ENCODE measurements at places on chromosomes 6 and 20.

GRCh38 chr6:140264431-140264830 is 890.0 kb upstream of the CITED2 start:
- no peak for DNase-seq

GRCh38 chr20:7665376-7665775 is 274.9 kb downstream of the HAO1 start:
- no peak for DNase-seq

GRCh38 chr20:21571841-21572690 is 58.2 kb upstream of the NKX2-2 start:
- no peak for DNase-seq

DNA sequence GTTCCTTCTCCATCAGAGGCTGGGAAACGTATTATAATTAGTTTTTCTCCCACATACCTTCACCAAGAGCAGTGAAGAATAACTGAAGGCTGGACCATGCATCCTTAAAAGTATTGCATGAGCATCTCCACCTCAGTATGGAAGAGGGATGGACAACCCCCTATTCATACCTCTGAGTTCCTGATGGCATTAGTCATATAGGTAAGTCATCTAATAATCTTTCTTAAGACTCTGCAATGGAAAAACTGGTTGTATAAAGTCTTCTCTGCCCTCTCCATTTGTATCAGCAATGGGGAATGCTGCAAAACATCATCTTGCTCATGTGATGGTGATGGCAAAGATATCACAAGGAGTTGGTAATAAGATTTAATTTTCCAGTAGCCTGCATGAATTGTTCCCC is 24.5 kb downstream of the PGM3 start:
- DNase-seq: no peak

- DNase-seq: peak; percentile 86
Measured at GRCh38 chr6:42452171-42453030, 675 bp upstream of the TRERF1 start.

DNA sequence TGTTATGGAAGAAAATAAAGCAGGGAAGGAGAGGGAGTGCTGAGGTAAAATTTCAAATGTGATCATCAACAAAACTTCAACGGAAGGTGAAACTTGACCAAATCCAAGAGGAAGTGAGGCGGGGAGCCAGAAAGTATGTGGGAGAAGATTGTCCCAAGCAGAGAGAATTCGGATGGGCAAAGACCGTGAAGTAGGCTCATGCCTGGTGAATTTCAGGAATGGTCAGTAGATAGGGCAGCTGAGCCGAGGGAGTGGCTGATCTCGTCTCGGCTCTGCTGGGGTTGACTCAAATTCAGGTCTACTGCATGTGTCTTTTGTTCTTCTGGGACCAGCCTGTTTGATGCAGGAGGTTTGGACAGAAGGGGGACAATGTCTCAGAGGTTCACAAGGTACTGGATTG is 7.0 kb upstream of the CSNK2A1 start:
- no peak for DNase-seq

- no peak for DNase-seq
Measured at GRCh38 chr6:105162377-105162776, 17.4 kb downstream of the POPDC3 start.

DNA sequence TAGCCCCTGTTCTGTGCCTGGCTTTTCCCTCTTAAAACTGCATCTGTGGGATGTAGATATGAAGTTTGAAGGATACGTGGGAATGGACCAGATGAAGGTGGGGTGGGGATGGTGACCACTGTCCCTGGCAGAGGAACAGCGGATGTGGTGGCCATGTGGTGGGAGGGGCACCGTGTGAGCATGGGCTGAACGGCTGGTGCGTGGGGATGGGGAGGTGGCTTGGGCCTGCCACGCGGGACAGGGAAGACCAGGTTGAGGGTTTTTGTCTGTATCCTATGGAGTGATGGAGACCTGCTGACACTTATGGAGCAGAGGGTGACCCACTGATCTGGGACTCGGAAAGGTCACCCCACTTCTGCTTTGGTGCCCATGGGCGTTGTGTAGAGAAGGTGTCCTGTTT is 19.2 kb downstream of the PHACTR3 start:
- DNase-seq: no peak

DNA sequence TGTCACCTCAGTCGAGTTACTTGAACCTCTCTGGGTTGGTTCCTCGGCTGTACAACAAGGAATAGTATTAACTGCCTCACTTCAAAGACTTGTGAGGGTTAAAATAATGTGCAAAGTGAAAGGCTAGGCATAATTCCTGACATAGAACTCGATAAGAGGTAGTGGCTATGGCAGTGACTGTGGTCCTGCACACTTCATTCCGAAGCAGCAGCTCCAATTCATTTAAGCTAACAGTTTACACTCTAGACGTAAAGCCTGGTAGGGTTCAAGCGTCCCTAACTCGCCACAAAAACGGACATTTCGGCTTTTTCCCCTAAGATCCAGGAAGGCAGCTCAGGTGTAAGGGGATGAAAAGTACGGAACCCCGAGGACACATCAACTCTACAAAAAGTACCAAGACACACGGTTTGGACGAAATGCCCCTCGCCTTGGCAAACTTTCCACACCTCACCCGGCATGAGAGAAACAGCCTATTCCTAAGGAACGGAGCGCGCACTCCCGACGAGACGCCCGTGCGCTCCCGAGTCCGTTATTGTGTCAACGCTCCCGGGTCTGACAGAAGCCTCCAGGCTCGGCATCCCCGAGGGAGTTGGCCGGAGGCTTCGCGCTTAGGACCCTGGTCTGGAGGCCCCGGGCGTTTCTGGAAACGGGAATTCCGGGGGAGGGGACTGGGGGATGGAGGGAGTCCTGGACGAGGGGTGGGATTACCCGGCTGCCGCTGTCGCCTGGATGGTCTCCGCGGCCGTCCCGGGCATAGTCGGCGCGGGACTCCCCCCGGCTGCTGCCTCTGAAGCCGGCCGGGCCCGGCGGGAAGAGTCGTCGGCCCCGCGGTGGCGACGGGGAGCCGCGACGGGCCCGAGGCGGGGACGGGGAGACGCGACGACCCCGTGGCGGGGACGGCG is 937 bp downstream of the ZNF318 start:
- DNase-seq: peak; percentile 53

DNA sequence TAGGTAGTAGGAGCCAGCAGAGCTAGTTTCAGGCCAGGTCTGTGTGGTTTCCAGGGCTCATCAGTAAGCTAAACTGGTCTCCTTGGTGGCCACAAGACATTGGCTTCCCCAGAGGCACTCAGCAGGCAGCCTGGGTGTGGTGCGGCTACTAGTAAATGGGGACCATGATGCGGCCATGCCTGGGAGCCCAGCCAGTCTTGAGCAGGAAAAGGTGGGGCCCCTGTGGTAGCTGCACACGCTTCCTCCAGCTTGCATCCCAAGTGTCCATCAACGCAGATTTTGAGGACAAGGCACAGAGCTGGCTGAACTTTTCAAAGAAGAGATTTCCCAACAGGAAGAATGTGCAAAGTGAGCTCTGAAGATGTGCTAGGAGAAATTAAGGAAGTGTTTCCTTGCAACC is 107.4 kb upstream of the NAA20 start:
- no peak for DNase-seq

DNA sequence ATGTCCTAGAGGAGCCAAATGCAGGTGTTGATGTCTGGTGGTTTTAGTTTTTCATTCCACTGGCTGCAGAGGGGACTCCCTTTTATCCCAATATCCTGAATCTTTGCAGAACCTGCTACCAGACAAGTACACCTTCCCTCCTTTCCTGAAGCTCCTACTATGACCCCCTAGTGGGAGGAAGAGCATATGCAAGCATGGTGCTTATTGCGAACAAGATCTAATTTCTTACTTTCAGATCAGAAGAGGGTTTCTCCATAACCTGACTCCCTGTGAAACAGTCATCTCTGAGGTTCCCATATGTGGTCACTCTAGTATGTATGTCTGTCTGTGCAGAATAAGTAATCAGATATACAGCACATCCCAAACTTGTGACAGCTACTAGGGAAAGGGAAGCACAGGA is 277.2 kb downstream of the ARHGAP18 start:
- no peak for DNase-seq

DNA sequence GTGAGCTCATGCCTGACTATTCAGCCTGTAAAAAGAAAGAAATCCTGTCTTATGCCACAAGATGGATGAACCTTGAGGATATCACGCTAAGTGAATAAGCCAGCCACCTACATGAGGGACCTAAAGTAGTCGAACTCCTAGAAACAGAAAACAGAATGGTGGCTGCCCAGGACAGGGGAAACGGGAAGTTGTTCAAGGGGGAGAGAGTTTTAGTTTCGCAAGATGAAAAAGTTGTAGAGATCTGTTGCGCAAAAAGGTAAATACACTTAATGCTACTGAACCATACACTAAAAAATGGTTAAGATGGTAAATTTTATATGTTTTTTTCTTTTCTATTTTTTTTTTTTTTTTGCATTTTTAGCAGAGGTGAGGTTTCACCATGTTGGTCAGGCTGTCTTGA is 74.1 kb upstream of the RALY start:
- DNase-seq: no peak

DNA sequence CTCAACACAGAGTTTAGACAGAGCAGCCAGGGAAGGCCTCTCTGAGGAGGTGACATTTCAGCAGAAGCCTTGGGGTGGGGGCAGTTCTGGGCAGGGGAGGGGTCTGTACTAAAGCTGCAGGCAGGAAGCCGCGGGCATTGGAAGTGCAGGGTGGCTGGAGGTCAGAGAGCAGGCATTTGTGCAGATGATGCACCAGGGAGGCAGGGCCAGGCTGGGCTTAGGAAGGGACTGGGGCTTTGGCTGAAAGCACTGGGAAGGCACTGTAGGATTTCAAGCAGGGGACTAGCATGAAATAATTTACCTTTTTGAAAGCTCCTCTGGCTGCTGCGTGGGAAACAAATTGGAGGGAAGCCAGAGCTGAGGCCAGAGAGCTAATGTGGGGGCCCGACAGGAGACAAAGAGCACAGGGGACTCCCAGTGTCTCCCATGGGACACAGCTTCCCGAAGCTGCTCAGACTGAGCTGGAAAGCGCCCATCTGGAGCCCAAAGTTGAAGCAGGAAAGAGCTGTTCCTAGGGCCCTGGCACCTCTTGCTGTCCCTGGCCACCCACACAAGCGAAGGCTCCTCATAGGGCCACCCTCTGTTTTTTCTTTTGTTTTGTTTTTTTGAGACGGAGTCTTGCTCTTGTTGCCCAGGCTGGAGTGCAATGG is 19.3 kb downstream of the ADA start:
- no peak for DNase-seq

- no peak for DNase-seq
Measured at GRCh38 chr6:170489836-170490235, 63.3 kb downstream of the PSMB1 start.

GRCh38 chr6:31534521-31535040 is 5.8 kb downstream of the MCCD1 start:
- no peak for DNase-seq

- DNase-seq: no peak
Measured at GRCh38 chr6:16271428-16271827, 33.0 kb downstream of the GMPR start.

GRCh38 chr20:60254901-60255411 is 296.7 kb downstream of the CDH26 start:
- DNase-seq: no peak

- DNase-seq: no peak
Measured at GRCh38 chr6:4071330-4071729, 7.6 kb downstream of the FAM217A start.

DNA sequence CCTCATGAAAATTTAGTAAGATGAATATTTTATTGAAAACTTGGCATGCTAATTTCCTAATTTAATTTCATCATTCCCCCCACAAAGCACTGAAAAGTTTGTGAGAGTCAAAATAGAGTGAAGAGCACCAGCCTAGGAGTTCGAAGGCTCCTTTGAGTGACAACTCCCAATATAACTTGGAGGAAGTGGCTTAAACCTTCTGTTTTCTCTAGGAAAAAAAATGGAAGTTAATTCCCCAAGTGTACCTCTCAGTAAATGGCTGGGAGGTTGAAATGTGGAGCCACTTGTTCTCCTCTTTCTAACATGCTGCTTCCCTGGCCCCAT is 107.3 kb downstream of the MAP3K7 start:
- no peak for DNase-seq

GRCh38 chr6:128244751-128245405 is 275.5 kb downstream of the PTPRK start:
- no peak for DNase-seq

DNA sequence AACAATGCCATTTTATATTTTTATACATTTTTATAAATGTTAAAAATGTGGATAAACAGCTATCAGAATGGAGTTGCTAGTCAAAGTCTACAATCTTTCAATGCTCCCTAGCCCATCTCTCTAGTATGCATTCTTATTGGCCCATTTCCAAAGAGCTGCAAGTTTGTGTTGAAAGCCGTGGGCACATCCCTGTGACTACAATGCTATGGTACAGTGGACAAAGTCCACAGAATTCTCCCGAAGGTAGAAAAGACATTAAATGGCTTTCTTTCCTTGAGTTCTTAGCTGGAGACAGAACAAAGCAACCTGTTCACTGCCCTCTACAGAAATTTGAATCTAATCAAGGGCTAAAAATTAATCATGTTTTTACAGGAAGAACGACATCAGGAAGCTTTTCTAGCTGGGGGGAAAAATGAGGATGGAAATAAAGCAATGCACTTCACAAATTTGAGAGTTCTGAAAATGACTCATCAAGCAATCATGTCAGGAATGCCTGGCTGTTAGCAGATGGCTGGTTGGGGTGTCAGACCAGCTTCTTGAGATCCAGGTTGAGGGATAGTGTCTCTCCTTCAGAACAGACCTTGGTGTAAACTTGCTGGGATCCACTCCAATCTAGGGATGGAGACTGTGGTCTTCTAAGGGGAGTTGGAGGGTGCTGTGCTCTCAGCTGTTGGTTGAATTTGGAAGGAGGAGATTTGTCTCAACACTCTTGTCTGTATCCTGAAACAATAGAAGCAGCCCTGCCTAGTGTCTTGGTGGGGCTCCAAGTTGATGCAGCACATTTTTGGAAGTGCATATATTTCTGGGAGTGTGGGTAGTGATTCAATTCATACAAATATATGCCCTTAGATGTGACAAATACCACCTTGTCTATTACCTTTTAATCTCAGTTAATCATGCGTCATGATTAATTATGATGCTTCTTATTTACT is 143.4 kb upstream of the PHACTR1 start:
- no peak for DNase-seq

- no peak for DNase-seq
Measured at GRCh38 chr20:61620174-61620573, 368.1 kb downstream of the CDH4 start.

- no peak for DNase-seq
Measured at GRCh38 chr6:134308800-134309199, 9.1 kb downstream of the SGK1 start.

DNA sequence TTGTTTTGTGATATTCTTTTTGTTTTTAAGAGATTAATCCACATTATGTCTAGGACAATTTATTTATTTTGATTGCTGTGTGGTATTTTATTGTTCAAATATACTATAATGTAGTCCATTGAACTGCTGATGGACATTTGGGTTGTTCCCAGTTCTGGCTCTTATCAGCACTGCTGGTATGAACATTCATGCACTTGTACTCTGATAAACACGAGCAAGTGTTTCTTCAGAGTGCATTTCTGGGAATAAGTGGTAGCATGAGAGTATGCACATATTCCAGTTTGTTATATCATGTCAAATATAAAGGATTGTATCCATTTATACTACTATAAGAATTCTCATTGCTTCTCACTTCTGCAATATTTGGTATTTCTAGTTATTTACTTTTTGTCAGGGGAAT is 7.1 kb downstream of the CALHM6 start:
- DNase-seq: no peak
